NCI-H526 (cell line): ENCODE measurements at places on chromosomes 1 and 21.

DNA sequence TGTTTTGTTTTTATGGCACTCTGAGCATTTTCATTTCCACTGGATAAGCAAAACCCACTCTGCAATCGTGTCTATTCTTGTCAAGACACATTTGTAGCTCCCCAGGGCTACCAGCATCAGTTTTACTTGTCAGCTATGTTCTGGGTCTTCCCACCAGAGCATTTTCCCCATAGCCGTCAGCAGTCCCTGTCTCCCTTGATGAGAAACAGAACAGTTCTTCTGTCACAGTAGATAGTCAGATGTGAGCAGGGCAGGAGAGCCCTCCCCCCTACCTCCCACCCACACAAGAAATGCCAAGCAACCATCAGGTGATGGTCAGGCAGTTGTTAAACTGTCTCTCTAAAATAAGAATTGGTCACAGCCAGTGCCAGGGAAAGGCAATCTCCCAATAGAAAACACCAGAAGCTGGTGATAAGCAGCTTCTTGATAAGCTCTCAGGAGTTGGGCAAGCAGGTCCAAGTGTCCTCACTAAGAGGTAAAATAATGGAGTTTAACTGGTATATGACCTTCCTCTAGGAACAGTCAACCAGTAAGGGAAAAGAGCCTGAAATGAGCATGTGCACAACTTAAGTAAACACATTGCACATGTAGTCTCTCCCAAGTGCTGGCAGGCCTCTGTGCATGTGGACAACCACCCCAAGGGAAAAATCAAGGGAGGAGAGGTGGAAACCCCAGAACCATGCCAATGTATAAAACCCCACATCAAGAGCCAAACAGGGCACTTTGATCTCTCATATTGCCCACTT, 208.2 kb downstream of the S1PR1 start:
- DNase-seq, result no peak

DNA sequence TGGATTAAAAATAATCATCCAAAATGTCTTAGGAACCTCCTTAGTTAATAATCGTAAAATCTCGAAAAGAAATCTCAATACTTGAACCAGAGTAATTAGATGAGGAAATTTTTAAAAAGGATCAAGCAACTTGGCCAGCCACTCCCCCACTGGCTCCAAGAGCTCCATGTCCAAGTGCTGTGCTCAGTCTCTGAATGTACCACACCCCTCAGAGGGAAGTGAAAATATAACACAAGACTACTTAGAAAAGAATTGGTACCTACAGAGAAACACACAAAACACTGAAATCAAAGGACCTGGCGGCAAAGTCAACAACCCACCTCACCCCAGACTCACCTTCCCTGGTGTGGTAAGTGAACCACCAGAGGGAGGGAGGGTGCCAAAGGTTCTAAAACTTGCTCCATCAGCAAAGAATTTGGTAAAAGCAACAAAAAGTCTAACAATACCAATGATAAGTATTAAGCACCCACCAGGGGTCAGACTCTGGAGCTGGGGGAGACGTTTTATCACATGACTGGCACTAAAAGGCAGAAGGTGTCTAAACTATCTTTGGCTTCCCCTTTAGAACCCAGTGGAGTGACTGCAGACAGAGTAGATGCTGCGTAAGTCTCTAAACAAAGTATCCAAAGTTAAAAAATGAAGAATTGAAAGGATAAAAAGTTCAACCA, 14.0 kb downstream of the LBR start:
- DNase-seq, result no peak

DNA sequence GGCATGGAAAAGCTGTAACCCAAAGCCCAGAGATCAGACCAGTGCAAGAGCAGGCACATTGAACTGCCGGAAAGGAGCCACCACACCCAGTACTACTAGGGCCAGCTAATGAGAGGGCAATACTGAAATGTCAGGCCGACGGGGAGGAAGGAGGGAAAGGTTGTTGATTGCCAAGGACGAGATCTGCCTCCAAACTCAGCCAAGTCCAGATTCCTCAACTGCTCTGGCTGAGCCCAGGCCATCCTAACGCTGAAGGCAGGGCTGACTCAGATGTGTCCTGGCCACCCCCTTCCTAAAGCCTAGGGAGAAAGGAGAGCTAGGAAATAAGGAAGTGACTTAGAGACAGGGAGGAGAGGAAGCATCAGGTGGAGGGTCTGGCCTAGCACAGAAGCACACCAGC, 42.1 kb upstream of the IPO9 start:
- DNase-seq, result no peak

DNA sequence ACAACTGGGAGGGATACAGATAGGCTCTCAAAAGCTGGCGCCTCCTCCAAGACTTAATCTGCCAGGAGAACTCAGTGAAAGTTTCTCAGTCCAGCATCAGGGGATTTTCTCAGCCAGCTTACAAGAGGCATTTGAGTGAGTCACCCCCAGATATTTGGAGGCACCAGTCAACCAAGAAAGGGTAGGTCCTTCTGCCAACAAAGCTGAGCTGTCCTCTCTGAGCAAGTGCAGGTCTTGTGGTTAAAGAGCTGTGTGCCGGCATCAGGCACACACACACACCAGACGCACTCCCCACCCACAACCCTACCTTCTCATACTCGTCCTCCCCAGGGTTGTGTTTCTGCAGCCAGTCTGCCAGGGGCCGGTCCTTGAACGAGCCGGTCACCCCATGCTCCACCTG, 27.0 kb upstream of the PPP1R15B start:
- no peak for DNase-seq

- DNase-seq, result no peak
These were observed 60.6 kb downstream of the NFIA start for GRCh38 chr1:61142726-61143500.

DNA sequence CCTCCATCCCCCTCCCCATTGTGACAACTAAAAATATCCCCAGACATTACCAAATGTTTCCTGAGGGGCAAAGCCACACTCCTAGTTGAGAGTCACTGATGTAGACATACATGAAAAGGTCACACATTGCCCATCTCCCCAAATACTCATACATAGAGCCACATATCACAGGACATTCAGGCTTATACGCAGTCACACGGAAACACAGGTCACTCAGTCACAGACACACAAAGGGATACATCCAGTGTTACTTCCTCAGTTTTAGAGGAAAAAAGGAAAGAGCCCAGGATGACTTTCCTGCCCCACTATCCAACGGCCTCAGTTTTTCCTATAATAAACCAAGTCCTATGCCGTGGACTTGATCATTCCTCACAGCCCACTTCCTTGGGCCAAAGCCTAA, 1.9 kb downstream of the SLC39A1 start:
- no peak for DNase-seq

- no peak for DNase-seq
These were observed 19.5 kb upstream of the WARS2 start for GRCh38 chr1:119159966-119160365.

DNA sequence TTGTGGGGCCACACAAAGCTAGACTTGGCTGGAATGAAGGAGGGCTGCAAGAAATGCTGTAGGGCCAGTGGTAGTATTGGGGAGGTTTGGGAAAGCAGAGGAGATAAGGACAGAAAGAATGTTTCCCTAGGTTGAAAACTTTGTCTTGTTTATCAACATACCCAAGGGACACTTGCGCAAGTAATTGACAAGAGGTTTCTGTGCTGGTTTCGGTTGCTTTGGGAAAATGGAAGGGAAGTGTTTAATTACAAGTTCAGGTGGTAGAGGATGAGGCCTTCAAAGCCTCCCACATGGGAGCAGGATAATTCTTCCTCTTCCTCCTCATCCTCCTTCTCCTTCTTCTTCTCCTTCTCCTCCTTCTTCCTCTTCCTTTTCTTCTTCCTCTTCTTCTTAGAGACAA, 182.1 kb upstream of the LMO4 start:
- DNase-seq, result no peak

DNA sequence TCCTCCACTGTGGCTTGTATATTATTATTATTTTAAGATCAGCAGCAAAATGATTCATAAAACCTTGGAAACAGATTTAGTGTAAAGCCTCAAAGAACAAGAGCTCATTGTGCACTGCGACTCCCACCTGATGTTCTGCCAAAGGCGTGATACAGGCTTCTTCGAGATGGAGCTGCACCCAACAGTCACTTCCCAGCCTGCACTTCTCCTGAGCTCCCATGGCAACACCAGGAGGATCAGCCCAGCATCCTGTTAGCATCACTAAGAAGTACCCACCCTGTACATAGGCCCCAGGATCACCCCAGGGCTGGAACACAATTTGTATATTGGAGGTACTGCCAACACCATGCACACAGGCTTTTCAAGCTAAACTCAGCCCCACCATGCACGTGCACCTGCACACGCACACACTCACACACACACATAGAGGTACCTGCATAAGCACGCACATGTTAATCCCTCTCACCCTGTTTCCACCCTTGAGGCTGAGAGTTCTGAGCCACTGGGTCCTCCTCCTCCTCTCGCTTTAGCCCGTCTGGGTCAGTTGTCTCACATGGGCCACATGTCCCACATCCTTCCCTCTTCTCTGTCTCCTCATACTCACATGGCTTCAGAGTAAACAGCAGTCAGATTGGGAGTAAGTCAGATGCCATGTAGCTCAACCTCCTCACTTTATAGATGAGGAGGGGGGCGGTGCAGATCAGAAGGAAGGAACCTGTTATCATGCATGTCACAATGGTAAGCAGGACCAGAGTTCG, 281.9 kb upstream of the POU3F1 start:
- DNase-seq, result no peak

DNA sequence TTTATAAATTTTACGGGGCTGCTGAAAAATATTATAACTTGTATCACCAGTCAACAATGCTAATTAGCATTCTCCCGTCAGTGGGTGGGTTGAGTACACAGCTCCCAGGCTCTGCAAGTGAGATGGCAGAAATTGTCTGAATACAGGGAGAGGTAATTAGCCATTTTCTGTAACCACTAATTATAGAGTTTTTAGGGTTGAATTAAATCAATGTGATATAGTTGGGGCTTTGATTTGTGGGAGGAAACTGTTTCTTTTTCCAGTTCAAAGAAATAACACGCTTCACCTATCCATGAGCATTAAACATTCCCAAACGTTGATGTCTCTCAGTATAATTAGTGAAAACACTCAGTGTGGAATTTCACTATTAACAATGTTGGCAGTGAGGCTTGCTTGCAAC, 1.5 kb downstream of the VANGL1 start:
- DNase-seq, result peak; percentile 46

DNA sequence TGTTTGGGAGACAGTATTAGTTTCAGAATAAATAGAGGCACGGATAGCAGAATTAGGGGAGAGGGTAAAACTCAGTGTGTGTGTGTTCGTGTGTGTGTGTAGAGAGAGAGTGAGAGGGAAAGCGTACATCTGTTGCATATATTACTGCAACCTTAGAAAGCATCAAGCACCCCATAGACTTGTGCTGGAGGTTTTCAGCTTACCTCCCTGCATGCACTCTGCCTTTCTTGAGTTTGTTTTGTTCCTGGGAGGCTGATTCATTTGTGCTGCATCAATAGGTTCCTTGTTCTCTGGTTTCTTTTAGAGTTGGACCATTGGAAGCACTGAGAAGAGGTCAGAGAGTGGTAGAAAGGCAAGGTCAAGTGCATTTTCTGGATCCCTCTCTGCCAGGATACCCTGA, 104.4 kb upstream of the KCNK1 start:
- DNase-seq, result no peak

DNA sequence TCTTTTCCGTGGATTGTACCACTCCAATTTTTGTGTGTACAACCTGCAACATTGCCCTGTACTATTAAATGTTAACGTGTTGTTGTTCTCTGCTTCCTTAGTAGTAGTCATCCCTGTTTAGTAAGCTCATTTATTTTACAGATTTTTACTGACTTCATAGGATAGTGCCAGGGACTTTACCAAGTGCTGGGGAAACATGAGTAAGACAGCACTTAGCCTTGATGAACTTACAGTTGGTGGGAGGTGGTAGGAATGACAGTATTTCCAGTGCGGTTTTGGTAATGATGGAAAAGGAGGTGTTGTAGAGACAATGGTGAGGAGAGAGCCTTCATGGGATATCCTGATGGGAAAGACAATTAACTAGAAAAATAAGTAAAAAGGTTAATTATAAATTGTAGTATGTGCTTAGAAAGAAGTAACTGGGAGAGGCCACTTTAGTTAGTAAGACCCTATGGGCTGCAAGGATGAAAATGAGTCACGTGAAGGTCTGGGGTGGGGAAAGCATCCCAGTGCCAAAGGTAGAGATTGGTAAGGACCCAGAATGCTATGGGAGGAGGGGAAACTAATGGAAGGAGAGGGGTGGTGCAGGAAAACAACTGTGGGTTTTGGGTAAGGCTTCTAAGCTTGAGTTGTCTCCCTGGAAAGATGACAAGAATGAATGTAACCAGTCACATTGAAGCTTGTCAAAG, 1.7 kb downstream of the RLF start:
- peak; percentile 9 for DNase-seq

GRCh38 chr1:103529746-103530145, 4.2 kb downstream of the RNPC3 start:
- no peak for DNase-seq

GRCh38 chr21:40553781-40554180, 293.2 kb downstream of the DSCAM start:
- no peak for DNase-seq

- no peak for DNase-seq
These were observed 676.0 kb downstream of the PLA2G4A start for GRCh38 chr1:187504779-187505178.

DNA sequence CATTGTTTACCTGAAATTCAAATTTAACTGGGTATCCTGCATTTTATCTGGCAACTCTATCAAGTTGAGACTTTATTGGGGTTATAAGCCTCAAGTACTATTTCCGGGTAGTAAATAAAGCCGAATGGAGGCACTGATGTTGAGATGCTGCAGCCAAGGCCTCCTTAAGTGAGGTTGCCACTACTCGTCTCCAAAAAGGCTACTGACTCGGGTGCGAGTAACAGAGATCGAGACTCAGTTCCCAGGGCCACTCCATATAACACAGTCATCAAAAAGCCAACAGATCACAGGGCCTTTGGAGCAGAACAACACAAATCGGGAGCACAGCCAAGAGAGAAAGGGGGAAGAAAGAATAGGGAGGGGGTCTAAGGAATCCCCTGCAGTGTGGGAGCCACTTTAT, 524 bp downstream of the COPA start:
- DNase-seq, result peak; percentile 27

- no peak for DNase-seq
These were observed 479.0 kb downstream of the PTBP2 start for GRCh38 chr1:97200595-97200994.

DNA sequence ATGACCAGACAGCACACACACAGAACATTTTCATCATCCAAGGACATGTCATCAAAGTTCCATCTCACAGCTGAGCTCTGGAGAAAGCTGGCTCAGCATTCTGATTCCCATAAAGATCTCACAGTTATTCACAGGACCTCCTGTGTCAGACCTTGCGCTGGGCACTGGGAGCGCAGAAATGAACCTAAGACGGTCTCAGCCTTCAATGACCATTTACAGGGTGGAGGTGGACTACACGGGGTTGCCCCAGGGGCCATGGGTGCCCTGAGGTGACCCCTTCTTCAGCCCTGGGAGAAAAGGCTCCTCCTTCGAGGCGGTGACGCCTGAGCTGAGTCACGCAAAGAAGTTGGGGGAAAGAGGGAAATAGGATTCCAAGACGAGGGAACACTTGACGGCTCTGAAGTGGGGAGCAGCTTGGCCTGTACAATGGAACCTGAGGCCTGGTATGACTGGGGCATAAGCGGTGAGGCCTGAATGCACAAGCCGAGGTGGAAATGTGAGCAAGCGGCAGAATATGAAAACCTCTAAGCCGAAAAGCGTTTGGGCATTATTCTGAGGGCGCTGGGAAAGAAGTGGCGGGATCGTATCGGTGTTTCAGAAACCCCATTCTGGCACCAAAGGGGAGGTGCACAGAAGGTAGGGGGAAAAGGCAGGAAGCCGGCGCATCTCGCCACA, 797 bp downstream of the CC2D1B start:
- peak; percentile 32 for DNase-seq

- DNase-seq, result no peak
These were observed 1.7 kb upstream of the NEGR1 start for GRCh38 chr1:72284084-72284347.
